NCI-H2081 (cell line): ENCODE measurements at places on chromosomes 7 and 10.

GRCh38 chr7:90877201-90877600 lies 281.1 kb downstream of the CDK14 start:
- no peak for DNase-seq

GRCh38 chr7:133196856-133197612 lies 55.8 kb upstream of the EXOC4 start:
- no peak for DNase-seq

- no peak for DNase-seq
Measured at GRCh38 chr7:22179442-22179879, 177.5 kb downstream of the RAPGEF5 start.

DNA sequence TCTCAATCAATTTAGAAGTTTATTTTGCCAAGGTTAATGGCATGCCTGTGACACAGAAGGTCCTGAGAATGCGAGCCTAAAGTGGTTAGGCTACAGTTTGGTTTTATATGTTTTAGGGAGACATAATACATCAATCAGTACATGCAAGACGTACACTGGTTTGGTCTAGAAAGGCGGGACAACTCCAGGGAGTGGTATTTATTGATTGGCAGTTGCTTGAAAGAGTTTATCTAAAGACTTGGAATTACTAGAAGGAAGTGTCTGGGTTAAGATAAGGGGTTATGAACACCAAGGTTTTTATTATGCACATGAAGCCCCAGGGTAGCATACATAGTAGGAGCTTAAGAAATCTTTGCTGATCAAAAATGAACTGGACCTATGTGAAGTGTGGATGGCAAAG lies 21.5 kb downstream of the NPVF start:
- no peak for DNase-seq

- DNase-seq: no peak
Measured at GRCh38 chr10:14454629-14455028, 123.9 kb upstream of the FRMD4A start.

DNA sequence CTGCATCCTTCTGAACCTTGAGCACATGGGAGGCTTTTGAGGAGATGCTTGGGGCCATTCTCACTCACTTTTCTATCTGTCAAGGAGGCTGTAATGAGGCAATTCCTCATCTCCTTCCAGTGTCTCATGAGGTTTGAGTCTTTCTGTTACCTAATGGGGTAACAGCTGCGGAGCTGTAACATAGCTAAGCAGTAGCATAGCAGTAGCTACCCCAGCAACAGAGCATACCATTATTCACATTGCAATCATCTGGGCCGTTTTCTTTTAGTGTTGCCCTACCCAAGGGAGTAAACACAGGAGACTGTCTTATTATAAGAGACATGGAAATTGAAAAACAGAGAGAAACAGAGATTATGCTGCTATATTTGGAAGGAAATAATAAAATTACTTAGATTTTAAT lies 68.7 kb downstream of the AKR1D1 start:
- DNase-seq: no peak

GRCh38 chr7:3861386-3861785 lies 560.3 kb downstream of the SDK1 start:
- no peak for DNase-seq

DNA sequence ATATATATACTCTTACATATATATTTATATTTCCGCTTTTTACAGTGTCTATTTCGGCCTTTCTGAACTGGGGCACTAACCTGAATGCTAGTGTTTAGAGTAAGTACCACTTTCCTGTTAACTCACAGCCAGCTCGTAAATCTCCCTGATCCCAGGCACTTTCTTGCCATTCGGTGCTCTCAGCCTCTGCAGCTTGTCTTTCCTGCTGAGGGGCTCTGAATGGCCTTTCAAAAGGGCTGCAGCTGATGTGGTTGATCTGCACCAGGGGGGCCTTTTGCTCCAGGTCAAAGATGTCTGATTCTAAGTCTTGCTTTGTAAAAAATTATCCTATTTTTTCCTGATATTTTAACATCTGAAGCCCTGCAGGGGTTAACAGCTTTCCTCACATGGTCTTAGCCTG lies 25.5 kb upstream of the HPS1 start:
- DNase-seq: no peak

DNA sequence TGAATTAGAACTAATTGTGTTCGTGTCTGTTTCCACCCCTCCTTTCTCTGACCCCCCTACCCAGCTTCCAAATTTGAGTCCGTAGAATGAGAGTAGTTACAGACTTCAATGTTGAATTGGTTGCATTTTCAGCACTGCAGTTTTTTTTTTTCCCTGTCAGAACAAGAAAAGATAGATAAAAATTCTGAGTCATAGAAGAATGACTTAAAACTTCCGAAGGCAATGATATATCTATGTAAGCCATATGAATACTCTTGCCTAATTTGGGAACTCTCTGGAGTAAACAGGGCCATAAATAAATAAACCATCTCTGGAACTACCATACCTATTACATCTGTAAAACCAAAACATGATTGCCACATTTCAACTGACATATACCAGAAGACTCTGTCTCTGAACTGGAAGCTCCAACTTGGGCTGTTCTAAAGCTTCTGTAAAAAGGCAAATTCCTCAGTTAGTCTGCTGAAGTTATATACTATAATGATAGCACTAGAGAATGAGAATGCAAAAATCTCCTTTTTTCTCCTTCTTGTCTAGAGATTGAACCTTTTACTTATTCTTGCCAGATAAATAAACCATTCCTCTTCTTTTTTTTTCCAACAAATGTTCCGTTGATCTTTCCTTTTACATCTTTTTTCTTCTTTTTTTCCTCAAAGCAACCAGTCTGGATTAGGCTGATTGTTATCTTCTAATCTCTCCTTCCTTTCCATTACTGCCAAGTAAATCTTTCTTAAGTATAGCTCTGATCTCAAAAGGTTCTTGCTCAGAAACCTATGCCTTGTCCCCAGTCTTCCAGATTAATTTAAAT lies 23.5 kb downstream of the VCL start:
- DNase-seq: no peak

GRCh38 chr7:100102950-100103840 lies 1.8 kb downstream of the AP4M1 start:
- DNase-seq: no peak

- no peak for DNase-seq
Measured at GRCh38 chr7:100983451-100984187, 14.3 kb downstream of the MUC12 start.

DNA sequence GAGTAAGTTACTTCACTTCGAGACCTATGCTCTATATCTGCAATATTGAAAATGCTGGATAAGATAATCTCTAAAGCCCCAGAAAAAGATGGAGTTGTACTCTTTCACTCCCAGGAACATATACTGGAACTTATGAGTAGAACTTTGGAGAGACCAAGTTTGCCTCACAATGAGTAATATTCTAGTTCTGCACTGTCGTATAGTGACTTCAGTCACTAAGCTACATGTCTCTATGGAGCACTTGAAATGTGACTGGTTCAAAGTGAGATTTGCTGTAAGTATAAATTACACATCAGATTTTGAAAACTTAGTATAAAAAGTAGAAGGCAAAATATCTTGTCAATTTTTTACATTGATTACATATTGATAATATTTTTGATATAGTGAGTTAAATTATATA lies 116.4 kb downstream of the PTEN start:
- DNase-seq: no peak

GRCh38 chr10:98456686-98457482 lies 10.1 kb upstream of the HPS1 start:
- DNase-seq: no peak

- no peak for DNase-seq
Measured at GRCh38 chr10:23630376-23630775, 191.5 kb downstream of the OTUD1 start.

DNA sequence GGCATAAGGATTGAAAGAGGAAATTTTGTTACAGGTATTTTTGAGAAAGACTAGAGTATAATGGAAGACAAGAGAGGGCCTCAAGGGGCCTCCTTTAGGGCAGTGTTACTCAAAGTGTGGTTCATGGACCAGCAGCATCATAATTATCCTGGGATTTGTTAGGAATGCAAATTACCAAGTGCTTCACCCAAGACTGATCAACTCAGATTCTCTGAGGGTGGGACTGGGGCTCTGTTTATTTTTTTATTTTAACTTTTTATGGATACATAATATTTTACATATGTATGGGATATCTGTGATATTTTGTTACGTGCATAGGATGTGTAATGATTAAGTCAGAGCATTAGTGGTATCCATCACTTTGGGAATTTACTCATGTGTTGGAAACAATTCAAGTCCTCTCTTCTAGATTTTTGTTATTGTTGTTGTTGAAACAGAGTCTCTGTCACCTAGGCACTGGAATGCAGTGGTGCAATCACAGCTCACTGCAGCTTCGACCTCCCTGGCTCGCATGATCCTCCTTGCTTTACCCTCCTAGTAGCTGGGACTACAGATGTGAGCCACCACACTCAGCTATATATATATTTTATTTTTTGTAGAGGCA lies 2.2 kb upstream of the KCTD7 start:
- no peak for DNase-seq

DNA sequence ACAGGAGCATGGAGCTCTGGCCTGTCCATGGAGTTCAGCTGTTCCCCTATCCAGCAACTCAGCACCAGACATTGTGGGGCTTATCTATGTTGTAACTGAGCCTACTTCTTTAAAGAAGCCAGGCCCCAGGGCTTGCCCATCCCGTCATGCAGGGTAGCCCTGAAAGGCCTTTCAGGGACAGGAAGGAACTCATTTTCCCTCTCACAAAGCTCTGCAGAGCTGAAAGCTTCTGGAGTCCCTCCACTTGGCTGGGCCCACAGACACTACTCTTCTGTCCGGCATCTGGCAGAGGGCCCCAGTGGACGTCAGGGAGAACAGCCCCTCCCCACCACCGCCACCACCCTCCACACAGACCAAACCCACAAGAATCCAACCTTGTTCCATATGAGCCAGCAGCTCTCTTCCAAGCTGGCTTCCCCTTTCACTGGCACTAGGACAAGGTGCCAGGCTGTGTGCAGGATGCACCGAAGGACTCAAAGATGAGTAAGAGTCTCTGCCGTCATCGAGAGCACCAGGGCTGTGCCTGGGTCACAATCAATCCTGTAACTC lies 33.1 kb downstream of the DENND2A start:
- DNase-seq: no peak

GRCh38 chr7:142881586-142882337 lies 3.8 kb downstream of the TRPV6 start:
- no peak for DNase-seq

- no peak for DNase-seq
Measured at GRCh38 chr10:46248651-46249146, 38.1 kb upstream of the ANTXRL start.

DNA sequence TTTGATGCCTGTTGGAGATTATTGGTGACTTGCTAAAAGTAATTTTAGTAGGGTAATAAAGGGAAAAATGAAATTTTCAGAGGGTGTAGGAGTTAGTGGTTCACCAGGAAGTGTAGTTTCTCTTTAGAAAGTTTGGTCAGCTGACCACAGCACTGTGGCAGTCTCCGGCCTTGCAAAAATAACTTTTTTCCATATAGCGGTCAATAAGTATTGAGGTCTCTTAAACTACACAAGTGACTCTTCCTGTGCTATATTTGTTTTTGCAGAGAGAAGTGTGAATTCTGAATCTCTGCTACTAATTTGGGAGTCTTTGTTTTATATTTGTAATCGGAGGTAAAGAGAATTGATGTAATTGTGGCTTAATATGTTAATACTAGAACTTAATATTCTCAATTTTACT lies 24.3 kb downstream of the PTPN12 start:
- no peak for DNase-seq

- peak; percentile 82 for DNase-seq
Measured at GRCh38 chr7:123871998-123872867, 27.3 kb downstream of the HYAL4 start.

DNA sequence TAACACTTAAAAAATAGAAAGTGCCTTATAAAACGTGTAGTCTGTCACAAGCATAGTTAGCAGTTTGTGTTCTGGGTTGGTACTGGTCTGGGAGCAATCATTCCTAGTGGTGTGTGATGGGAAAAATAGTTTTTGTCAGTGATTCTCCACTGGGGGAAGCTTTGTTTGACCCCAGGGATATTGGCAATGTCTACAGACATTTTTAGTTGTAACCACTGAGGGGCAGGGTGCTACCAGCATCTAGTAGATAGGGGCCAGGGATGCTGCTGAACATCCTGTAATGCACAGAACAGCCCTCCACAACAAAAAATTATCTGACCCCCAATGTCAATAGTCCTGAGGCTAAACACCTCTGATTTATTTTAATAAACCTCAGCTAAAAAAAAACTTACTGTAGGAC lies 51.6 kb upstream of the CREB5 start:
- peak; percentile 32 for DNase-seq

- no peak for DNase-seq
Measured at GRCh38 chr7:134851141-134851540, 71.7 kb downstream of the CALD1 start.

- DNase-seq: no peak
Measured at GRCh38 chr10:88076027-88076880, 212.8 kb downstream of the PTEN start.

- no peak for DNase-seq
Measured at GRCh38 chr10:128400564-128400963, 274.3 kb upstream of the MKI67 start.

DNA sequence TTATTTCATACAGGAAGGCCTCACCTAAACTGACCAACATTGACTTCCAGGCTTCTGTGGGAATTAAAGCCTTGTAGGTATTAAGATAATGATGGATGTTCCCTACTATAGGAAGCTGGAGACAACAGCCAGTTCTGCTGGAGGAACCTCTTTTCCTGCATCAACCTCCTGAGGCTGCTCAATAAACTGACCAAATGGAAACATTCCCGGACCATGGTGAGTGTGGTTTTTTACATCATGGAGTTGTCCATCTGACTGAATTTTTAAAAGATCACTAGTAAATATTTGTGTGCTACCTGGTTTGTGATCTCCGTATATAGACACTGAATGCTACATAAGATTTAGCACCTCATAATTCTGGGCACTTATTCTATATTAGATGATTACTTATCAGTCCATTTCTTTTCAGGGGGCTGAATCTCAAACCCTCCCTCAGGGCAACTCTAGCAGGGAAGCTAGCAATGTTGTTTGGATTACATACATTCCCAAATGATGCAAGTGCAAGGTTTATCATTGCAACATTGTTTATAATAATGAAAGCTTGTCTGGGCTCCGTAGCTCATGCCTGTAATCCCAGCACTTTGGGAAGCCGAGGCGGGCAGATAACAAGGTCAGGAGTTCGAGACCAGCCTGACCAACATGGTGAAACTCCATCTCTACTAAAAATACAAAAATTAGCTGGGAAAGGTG lies 21.5 kb upstream of the SMKR1 start:
- DNase-seq: no peak

DNA sequence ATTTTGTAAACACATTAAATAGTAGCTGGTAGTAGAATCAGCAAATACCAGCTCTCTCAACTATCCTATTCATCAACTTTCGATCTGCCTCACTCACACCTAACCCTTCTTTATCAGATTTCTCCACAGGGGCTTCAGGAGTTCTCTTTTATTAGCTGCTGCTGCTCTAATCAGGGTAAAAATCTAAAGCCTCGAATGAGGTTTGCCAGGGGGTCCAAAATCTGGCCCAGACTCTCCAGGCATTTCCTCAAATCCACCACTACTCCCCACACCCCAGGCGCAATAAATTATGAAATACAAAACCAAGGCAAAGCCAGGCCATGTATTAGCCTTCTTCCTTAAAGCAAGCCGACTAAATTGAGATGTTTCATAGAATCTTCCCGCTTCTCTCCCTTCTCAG lies 2.3 kb downstream of the RNF216 start:
- DNase-seq: no peak
